ENCODE measurements at places on chromosomes 3 and 15.

DNA sequence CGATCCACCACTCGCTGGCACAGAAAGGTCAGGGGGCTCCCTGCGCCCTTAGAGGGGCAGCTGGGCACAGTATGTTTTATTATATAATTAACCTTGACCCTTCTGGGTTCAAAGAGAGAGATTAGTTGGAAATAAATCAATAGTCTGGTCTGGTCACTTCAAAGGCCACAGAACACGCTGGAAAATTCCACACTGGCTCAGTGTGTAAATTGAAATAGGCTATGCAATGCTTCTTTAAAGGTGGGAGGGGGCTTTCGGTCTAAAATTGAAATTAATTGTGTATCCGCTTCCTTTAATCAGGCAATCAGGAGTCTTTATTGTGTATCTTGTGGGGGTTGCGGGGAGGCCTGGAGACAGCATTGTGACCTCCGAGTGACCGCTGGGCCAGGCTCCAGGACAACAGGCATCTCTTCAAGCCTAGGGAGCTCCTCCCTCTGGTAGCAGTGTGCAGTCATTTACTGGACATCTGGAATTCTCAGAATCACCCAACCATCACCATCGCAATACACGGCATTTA, 8.0 kb downstream of the RNU5B-1 start:
- DNase-seq, result no peak

DNA sequence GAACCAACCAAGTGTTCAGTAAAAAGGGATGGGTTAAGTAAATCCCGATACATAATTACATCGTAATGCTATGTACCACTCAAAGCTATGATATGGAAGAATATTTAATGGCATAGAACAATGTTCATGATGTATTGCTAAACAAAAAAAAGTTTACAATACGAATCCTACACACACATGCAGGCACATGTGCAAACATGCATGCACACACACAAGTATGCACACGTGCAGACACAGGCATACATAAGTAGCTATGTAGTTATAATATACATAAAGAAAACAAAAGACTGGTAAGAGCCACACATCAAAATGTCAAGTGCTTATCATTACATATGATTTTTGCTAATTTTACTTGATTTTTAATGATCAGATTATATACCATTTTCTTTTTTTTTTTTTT, 74.2 kb downstream of the ARRDC4 start:
- no peak for DNase-seq

- no peak for DNase-seq
These were observed 116.1 kb downstream of the KLF13 start for GRCh38 chr15:31442699-31443111.

DNA sequence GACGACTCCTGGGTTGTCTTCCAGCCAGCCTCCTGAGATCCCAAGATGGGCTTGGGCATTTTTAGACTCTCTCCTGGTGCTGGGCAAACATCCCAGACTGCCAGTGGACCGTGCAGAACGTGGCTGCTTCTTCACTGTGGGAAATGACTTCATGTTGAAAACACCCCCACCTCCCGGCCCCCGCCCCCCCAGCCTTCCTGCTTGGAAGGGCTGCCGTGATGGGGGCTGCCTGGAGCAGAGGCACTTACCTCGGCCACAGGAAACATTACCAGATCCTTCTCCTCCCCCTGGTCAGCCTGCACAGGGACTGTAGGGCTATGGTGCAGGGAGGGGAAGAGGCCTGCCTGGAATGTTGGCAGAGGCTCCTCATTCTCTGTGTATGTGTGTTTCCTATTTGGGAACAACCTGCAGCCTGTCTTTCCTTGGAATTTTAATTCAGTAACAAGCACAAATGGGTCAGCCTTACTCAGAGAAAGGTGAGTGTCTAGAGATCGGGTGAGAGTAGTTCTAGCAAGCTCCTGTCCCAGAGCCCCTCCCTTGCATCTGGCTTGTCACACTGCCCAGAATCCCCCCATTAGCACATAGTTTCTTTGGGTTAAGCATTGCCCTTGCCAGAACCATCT, 90.8 kb downstream of the ANP32A start:
- no peak for DNase-seq

- DNase-seq, result no peak
These were observed 131.1 kb downstream of the XXYLT1 start for GRCh38 chr3:195139876-195140240.

DNA sequence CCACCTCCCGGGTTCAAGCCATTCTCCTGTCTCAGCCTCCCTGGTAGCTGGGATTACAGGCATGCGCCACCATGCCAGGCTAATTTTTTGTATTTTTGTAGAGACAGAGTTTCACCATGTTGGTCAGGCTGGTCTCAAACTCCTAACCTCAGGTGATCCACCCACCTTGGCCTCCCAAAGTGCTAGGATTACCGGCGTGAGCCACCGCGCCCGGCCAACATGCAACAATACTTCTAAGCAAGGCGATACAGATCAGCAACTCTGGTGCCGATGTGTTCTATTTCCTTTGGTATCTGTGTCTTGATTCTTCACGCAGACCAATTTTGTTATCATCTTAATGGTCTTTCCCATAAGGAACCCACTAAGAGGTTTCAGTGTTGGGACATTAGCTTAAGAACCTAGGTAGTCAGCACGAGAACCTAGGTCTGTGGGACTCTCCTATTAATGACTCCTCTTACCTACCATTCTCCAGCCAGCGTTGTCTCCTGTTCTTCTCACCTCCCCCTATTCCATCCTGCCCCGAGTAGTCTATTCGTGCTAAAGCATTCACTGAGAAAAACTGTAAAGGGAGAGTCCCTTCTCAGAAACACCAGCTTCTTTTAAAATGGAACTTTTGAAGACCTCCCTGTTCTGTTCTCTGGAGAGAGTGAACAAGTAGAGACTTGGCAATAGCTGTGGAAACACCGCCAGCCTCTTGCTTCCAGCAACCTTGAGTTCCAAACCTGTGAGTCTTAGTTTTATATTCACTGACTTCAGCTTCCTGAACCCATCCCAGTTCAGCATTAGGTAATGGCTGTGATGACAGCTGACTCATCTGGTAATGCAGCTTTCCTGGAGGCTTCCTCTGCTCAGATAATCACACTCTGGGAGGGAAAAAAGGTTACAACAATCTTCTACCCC, 61.2 kb downstream of the TSC22D2 start:
- no peak for DNase-seq

DNA sequence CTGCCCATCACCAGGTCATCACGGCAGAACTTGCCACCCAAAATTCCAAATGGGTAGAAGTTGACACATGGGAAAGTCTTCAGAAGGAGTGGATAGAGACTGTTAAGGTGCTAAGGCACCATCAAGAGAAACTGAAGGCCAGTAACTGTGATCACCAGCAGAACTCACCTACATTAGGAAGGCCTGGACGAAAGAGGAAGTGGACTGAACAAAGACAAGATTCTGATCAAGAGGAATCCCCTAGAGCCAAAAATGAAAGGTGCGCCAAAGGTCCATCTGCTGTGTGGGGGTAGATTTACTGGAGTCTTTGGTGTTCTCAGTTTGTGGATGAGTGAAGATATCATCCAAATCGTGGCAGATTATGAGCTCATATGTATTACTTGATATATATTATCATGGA, 46.3 kb upstream of the P3H2 start:
- DNase-seq, result no peak

GRCh38 chr3:192923731-192924130, 6.1 kb upstream of the MB21D2 start:
- DNase-seq, result no peak

DNA sequence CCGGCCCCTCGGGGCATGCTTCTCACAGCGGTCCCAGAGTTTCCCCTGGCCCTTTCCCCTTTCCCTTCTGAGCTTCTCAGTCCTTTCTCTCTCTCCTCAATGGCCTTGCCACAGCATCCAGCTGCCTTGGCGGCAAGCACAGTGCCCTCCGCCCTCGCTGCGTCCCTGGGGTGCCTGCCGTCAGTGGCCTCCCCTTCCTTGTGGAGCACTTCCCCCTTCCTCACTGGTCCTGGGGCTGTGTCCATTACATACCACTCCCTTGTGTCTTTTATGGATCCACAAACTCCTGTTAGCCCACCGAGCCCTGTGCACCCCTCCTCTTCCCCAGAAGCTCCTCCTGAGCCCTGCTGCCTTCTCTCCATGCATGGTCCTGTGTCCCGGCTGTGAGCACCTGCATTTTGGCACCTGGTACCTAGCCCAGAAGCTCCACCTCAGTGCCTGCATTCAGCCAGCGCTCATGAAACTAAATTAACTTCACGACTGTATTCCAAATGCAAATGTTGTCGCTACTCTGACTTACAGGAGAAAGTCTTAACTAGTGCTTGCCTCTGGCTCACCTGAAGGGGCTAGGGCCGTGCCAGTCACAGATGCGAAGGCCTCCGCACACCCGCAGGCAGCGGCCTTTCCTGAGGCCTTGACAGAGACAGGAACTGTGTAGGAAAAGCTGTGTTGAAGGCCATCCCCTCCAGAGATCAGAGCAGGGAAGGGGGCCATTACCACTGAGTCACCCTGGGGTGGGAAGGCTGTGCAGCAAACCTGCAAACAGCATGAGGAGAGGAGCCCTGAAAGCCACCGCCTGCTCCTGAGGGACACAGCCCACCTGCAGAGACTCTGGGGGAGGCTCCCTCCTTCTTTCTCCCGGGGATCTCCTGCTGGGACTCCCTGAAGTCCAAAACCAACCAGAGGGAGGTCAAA, 19.1 kb upstream of the KLF13 start:
- DNase-seq, result no peak

DNA sequence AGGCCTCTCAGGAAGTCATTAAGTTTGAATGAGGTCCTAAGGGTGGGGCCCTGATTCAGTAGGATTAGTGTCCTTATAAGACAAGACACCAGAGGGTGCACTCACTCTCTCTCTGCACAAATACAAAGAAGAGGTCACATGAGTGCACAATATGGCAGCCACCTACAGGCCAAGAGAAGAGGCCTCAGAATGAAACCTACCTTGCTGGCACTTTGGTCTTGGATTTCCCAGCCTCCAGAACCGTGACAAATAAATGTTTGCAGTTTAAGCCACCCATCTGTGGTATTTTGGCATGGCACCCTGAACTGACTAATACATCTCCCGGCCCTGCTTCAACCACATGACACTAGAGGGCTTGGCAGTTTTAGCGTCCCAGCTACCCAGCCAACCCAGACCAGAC, 73.9 kb upstream of the CHRNB4 start:
- DNase-seq, result no peak

GRCh38 chr3:39082666-39083313, 24.6 kb downstream of the GORASP1 start:
- no peak for DNase-seq

GRCh38 chr15:37086521-37086920, 13.8 kb downstream of the MEIS2 start:
- no peak for DNase-seq

DNA sequence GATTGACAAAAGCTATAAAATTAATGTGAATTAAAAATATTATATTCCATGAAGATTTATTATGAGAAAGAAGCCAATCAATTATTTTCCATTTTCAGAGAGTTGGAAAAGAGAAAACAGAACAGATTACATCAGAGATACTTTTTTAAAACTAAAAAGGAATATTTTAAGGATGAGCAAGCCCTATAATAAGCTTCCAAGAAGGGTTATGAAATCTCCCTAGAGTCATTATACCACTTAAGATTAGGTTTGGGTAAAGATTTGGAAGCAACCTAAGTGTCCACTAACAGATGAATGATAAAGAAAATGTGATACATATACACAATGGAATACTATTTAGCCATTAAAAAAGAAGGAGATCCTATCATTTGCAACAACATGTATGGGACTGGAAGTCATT, 51.6 kb upstream of the FSIP1 start:
- no peak for DNase-seq

DNA sequence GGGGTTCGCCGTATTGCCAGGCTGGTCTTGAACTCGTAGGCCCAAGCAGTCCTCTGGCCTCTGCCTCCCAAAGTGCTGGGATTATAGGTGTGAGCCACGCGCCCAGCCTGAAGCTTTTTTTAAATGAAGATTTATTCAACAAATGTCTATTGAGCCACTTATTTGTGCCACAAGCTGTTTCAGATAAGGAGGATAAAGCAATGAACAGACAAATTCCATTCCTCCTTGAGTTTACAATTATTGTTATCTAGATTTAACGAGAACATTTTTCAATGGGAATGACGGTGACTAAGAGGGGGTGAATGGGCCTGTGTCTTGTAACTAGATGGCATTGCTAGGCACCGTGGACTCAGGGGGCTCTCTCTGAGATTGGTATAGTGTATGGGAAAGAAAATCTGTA, 10.2 kb downstream of the PPARG start:
- no peak for DNase-seq

DNA sequence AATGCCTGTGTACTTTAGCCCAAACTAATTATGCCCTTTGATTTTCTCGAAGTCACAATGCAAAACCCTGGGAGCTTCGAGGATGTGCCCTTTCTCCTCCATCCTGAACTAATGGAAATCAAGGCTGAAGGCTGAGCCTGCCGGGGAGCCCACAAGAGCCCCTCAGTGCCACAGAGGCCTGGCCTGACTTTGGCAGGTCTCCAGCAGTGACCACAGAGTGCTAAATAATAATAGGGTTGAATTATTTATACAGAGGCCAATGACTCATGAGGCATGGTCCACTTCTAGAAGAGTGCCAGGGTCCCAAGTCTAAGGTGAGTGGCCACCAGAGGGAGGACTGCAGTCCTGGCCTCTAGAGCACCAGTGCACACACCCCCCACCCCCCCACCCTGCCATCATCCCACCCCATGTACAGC, 19.1 kb upstream of the GLCE start:
- no peak for DNase-seq

DNA sequence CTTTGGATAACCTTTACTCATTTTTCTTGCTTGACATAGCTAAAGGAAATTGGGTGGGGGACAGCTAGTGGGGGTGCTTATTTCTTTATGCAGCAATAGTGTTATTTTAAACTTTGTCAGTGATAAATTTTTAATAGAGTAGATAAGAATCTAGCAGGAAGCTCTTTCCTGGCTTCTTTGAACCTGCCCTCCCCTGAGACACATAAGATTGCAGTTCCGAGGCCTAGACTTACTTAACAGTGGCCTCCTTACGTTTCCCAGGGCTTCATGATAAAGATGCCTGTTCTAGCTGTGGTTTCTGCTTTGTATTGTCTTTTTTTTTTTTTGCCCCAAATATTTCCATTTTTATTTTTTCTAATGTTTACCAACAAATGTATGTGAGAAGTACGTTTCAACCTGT, 170.1 kb downstream of the VPS8 start:
- DNase-seq, result no peak

- DNase-seq, result no peak
These were observed 372.7 kb downstream of the SHQ1 start for GRCh38 chr3:72475258-72476138.

- no peak for DNase-seq
These were observed 126.1 kb upstream of the CTNNB1 start for GRCh38 chr3:41073190-41073589.

DNA sequence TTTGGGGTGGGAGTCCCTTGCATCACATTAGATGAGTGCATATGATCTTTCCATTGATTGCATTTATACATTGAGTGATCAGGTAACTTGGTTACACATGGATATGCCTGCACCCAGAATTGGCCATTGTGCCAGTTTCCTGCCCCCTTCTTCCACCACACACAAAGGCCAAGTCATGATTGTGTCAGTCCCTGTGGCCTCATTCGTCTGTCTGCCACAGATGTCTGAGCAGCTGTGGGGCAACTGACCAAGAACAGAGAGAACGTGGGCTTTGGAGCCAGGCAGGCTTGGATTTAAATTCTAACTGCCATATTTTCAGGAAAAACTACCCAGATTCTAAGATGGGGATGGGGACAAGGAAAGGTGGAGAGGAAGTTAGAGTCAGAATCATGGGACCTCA, 27.0 kb downstream of the CCNL1 start:
- DNase-seq, result no peak

GRCh38 chr3:156691920-156692319, 17.5 kb downstream of the TIPARP start:
- DNase-seq, result no peak
